Common myeloid progenitor, CD34-positive (primary cell): ENCODE measurements at places on chromosomes 12 and 14.
A peak's percentile ranks its signal among the peaks of the same experiment; 100 is the strongest.

GRCh38 chr12:124026755-124027745 is 54.0 kb downstream of the ZNF664 start:
- no peaks in the 10 kb centered on the region for H3K27me3 ChIP-seq
- no peak overlapping the region for H3K4me3 ChIP-seq
- H3K27ac ChIP-seq: no peak overlapping the region
- H3K36me3 ChIP-seq: no peaks in the 10 kb centered on the region
- H3K4me1 ChIP-seq: peaks cover 3% of the 10 kb centered on the region

GRCh38 chr12:119222222-119222951 is 43.7 kb downstream of the HSPB8 start:
- H3K4me1 ChIP-seq: no peaks in the 10 kb centered on the region
- no peak overlapping the region for H3K27ac ChIP-seq
- no peaks in the 10 kb centered on the region for H3K27me3 ChIP-seq
- no peaks in the 10 kb centered on the region for H3K36me3 ChIP-seq
- DNase-seq: no peak
- H3K4me3 ChIP-seq: no peak overlapping the region

- H3K4me1 ChIP-seq: no peaks in the 10 kb centered on the region
- H3K27me3 ChIP-seq: peaks cover 7% of the 10 kb centered on the region
- DNase-seq: no peak
- H3K4me3 ChIP-seq: no peak overlapping the region
Measured at GRCh38 chr12:130186651-130187268, 24.5 kb downstream of the FZD10 start.

- no peak overlapping the region for H3K4me3 ChIP-seq
- H3K27me3 ChIP-seq: no peaks in the 10 kb centered on the region
- no peak overlapping the region for H3K27ac ChIP-seq
- no peaks in the 10 kb centered on the region for H3K36me3 ChIP-seq
- H3K4me1 ChIP-seq: no peaks in the 10 kb centered on the region
Measured at GRCh38 chr14:26866721-26867120, 268.9 kb upstream of the NOVA1 start.

- no peaks in the 10 kb centered on the region for H3K27me3 ChIP-seq
- no peak overlapping the region for H3K4me3 ChIP-seq
- H3K27ac ChIP-seq: no peak overlapping the region
- no peak for DNase-seq
- H3K4me1 ChIP-seq: peaks cover 20% of the 10 kb centered on the region
Measured at GRCh38 chr14:67973436-67973835, 153.9 kb downstream of the RAD51B start.

DNA sequence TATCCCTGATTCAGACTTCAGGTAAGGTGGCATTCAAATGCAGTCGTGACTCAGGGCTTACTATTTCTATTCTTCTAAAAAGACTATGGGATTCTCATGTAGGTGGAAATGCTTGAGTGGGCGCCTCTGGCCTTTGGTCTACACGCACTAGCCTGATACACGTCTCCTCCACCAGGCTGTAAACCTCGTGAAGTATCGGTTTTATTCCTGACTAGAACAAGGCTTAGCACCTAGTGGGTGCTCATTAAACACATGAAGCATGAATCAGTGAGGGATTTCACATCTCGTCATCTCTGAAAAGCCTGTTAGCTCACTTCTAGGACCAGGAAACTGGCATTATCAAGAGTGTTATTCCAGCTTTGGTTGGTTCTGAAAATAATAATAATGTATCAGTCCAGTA is 17.7 kb upstream of the HNF1A start:
- H3K27me3 ChIP-seq: no peaks in the 10 kb centered on the region
- H3K4me1 ChIP-seq: no peaks in the 10 kb centered on the region
- no peak overlapping the region for H3K27ac ChIP-seq

DNA sequence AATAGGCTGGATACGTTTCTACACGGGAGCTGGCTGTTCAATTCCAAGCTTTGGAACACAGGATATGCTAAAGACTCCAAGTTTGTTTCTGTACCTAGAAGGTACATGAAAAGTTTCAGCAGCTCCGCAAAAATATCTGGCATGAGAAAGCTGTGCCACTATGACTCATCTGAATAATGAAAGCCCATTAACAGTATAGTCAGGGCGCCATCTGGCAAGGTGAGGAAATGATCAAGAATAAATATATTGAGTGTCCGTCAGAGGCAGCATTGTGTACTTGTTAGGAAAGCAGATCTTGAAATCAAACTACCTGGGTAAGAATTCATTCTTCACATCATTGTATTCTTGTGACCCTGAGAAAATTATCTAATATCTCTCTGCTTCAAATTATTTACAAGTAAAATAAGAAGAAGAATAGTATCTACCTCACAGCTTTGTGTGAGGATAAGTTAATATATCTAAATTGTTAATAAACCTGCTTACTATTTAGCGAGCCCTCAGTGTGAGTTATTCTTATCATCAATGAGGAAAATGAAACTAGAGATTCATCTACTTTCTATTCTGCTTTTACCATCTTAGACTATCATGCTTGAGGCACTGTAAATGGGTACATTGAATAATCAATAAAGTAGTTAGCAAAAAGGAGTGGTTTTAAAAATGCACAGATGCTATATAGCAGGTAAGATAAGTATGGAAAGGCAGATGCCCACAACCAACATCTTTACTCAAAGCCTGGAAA is 53.5 kb downstream of the FSCB start:
- no peaks in the 10 kb centered on the region for H3K36me3 ChIP-seq
- no peak overlapping the region for H3K4me3 ChIP-seq
- no peak overlapping the region for H3K27ac ChIP-seq
- H3K27me3 ChIP-seq: no peaks in the 10 kb centered on the region
- no peaks in the 10 kb centered on the region for H3K4me1 ChIP-seq
- DNase-seq: no peak

DNA sequence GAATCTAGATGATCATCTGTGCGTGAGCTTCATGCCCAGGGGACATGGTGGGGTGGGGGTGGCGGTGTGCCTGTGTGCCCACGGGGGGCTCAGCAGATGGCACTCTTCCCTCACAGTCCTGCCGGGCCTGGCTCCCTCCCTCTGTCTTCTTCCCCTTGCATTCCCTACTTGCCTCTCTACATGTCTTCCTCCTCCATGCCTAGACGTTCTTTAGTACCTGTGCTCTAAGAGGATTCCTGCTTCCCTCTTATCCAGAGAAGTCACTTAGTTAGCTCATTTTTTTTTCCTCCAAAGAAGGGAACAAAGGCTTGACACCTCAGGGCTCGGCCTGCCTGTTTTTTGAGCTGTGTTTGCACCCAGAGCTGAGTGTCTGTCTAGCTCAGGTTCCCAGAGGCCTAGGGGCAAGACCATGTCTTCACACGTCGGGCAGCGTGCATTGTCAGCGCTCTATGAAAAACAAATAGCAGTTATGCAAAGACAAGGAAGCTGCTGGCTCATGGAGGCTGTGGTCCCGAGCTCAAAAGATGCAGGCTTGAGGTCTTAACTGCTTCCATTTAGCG is 48.8 kb downstream of the NINJ2 start:
- H3K4me1 ChIP-seq: peaks cover 13% of the 10 kb centered on the region
- H3K27ac ChIP-seq: no peak overlapping the region
- H3K36me3 ChIP-seq: no peaks in the 10 kb centered on the region

DNA sequence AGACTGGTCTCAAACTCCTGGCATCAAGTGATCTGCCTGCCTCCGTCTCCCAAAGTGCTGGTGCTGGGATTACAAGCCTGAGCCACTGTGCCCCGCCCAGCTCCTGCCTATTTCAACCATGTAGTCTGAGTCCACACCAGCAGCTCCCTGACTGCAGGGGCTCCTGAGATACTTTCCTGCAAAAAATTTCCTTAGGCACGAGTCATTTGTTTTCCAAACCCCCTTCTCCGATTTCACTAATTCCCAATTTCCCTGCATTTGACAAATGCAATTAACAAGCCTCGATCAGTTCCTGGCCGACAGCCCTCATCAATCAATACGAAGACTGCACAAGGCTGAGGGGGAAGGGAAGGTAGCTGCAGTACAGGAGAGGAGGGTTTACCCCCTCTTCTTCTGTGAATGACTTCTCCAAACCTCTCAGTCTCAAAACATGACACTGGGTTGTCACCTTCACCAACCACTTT is 10.1 kb downstream of the PSMB5 start:
- peaks cover 7% of the 10 kb centered on the region for H3K4me1 ChIP-seq
- no peak overlapping the region for H3K4me3 ChIP-seq
- no peak for DNase-seq
- H3K27ac ChIP-seq: no peak overlapping the region
- peaks cover 46% of the 10 kb centered on the region for H3K36me3 ChIP-seq

DNA sequence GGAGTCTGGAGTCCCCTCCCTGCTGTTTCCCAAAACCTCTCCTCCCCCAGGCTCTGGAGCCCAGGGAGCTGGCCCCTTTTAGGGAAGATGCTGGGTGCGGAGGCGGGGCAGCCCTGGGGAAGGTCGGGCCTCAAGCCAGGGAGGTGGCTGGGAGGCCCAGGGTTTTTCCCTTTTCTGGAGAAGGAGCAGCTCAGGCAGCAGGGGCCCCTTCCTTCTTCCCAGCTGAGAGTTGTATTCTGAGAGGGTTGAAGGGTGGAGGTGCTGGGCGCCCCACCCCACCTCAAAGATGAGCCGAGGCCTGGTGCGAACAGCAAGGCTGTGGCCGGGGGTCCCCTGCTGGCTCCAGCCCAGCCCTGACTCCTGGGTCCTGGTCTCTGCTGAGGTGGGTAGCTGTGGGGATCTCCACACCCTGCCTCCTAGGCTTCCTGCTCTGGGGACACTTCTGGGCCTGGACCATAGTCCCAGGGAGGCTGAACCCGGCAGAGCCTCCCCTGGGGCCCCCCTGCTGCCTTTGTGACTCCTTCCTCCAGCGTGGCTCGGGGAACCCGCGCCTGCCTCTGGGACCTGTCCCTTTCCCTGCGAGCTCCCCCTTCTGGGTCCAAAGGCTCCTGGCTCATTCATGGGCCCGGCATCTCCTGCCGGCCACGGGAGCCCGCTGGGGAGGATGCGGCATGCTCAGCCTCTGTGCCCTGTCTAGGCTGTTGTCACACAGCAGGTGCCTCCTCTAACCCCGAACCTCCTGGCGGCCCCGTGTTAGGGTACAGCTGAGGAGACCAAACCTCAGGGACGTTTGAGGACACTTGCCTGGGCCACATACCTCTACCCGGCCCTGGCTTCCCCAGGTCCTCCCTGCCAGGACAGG is 4.4 kb downstream of the TRMT61A start:
- H3K4me3 ChIP-seq: no peak overlapping the region
- H3K36me3 ChIP-seq: no peaks in the 10 kb centered on the region
- H3K27ac ChIP-seq: no peak overlapping the region
- no peaks in the 10 kb centered on the region for H3K4me1 ChIP-seq
- no peak for DNase-seq

GRCh38 chr12:71321130-71321529 is 118.5 kb upstream of the LGR5 start:
- no peaks in the 10 kb centered on the region for H3K4me1 ChIP-seq
- H3K27me3 ChIP-seq: no peaks in the 10 kb centered on the region
- no peaks in the 10 kb centered on the region for H3K36me3 ChIP-seq
- no peak overlapping the region for H3K27ac ChIP-seq
- H3K4me3 ChIP-seq: no peak overlapping the region
- DNase-seq: no peak

GRCh38 chr12:92676710-92677109 is 26.1 kb upstream of the PLEKHG7 start:
- DNase-seq: no peak
- no peak overlapping the region for H3K27ac ChIP-seq
- H3K27me3 ChIP-seq: no peaks in the 10 kb centered on the region
- H3K36me3 ChIP-seq: no peaks in the 10 kb centered on the region

DNA sequence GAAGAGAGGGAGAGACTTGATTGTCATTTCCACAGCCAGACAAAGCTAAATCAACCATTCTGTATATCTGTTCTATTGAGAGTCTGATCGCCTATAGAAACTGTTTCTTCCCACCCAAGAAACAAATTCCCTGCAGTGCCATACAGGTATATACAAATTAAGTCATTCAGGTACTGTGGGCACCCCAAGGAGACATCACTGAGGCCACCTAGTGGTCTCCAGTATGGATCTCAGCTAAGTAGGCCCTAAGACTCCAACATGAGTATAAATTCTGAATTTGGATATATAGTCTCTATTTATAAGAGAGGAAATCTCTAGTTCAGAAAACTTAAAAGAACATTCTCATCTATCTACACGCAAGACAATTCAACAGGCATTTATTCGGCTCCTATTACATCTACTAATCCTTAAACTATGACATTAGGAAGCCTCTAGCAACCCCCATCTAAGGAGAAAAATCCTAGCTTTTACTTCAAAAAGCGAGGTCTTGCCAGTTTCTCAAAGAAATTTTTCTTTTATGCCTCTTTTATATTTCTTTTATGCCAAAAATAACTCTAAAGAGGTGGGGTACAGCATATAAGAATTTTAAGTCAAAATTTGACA is 62.6 kb downstream of the DCAF5 start:
- H3K36me3 ChIP-seq: peaks cover 16% of the 10 kb centered on the region
- H3K4me1 ChIP-seq: peaks cover 7% of the 10 kb centered on the region
- H3K4me3 ChIP-seq: no peak overlapping the region
- no peak overlapping the region for H3K27ac ChIP-seq
- peak; percentile 59 for DNase-seq

DNA sequence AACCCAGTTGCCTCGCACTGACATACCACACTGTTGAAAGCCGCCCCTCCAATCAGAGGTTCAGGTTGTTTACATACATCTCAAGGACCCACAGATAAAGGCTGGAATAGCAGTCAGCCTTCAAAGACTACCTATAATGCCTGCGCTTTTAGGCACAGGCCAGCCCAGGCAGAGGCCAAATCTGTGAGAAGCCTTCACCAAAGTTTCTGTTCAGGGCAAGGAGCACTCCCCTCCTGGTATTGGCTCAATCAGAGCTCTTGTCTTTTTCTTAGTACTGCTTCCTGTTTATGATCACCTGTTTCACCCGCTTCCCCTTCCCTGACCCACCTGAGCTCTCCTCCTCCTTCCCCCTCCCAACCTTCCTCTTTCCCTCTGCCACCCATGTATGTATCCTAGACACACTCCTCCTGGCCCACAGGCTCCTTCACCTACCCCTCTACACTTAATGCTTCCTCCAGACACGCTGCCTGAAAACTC is 34.8 kb downstream of the DUSP16 start:
- no peaks in the 10 kb centered on the region for H3K4me1 ChIP-seq
- no peak overlapping the region for H3K27ac ChIP-seq
- no peaks in the 10 kb centered on the region for H3K36me3 ChIP-seq
- DNase-seq: no peak

DNA sequence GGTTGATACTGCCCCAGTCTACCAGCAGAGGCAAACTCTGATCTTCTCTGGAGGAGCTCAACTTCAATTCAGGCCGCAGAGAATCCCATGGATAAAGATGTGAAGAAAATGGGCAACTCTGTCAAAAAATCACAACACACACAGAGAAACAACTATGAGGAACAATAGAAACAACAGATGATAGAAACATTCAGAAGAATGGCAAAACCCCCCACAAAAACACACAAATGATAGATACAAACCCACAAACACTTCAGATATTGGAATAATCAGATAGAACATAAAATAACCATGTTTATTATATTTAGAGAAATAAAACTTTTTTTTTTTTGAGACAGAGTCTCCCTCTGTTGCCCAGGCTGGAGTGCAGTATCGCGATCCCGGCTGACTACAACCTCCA is 20.0 kb upstream of the HVCN1 start:
- H3K4me3 ChIP-seq: no peak overlapping the region
- no peak for DNase-seq
- H3K36me3 ChIP-seq: no peaks in the 10 kb centered on the region
- H3K4me1 ChIP-seq: no peaks in the 10 kb centered on the region

DNA sequence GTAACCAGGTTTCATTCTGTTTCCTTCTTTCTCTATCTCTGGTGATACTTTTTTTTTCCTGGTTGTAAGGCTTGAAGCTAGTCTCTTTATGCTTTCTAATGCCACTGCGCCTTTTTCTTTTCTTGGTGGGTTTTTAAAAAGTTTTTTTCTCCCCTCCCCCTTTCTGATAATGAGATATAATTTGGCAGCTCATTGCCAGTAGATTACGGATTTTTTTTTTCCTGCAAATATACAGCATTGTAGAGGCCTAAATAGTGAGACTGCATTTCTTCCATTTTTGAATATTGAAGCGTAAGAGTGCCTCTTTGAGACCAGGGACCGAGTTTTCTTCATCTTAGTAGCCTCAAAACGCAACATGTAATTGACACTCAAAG is 1.1 kb downstream of the PAPOLA start:
- no peaks in the 10 kb centered on the region for H3K27me3 ChIP-seq
- peak overlapping the region; percentile 96 for H3K27ac ChIP-seq
